Islet precursor cell (in vitro differentiated cells): ENCODE measurements at places on chromosomes 4 and X.

- DNase-seq, result peak; percentile 73
Observed at GRCh38 chr4:155759372-155760252, 791 bp downstream of the GUCY1B1 start.

DNA sequence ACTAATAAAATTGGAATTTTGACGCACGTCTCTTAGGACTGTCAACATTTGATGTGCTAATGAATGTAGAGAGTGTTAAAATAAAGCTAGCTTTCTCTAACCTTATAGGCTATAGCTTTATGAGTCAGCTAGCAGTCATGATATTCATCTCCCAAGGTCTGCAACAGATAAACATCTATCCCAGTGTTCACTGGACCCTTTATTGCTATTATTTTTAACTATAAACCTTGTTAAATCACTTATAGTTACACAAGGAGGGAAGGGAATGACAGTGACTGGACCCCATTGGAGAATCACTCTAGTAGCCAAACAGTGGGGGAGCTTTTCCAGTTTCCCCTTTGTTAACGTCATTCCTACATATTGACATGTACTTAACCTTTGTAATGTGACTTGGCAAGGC lies 67.9 kb upstream of the SHISA3 start:
- DNase-seq, result no peak

- peak; percentile 69 for DNase-seq
Observed at GRCh38 chr4:170025523-170026252, 507 bp downstream of the MFAP3L start.

DNA sequence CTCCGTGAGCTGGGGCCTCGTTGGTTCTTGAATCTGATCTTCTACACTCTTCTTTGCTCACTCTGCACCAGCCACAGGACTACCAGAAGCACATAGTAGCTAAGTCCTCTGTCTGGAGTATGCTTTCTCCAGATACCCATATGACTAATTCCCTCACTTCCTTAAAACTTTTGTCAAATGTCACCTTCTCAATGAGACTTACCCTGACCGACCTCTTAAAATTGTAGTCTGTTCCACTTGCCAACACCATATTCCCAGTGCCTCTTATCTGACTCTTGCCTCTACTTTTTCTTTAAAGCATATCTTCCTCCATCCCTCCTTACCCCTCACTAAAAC lies 10.0 kb downstream of the PARM1 start:
- no peak for DNase-seq

GRCh38 chr4:150906987-150907633 lies 108.0 kb downstream of the LRBA start:
- DNase-seq, result no peak

DNA sequence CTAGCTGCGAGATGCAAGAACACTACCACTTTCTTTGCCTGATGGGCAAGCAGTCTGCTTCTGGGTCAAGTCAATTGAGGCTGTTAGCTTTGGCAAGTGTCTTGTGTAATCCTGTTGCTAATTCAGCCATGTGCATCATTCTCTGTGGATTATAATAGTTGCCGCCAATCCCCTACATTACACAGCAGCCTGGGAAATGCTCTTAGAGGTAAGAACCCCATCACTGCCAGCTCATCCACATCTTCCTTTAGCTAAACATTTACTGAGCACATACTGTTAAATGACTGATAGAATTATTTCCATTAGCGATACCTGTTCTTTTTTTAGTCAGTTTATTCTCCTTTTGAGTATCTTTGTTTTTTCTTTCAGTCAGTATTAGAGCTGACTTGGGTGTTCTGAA lies 116.2 kb downstream of the CBR4 start:
- DNase-seq, result no peak

DNA sequence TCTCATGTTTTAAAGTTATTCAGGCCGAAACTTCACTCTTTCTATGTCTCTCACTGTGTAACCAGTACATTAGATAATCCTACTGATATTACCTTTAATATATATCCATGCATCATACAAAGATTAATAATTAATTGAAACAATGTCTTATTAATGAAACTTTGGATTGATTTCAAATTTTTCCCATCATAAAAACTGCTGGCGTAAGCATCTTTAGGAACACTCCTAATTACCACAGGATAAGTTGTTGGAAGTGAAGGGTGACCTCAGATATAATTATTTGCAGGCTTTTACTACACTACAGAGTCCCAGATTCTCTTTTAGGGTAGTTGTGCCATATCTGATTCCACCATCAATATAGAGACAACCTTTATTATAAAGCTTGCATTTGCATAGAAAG lies 181.3 kb upstream of the SFRP2 start:
- DNase-seq, result no peak

GRCh38 chrX:39705290-39705689 lies 392.5 kb downstream of the BCOR start:
- peak; percentile 71 for DNase-seq

DNA sequence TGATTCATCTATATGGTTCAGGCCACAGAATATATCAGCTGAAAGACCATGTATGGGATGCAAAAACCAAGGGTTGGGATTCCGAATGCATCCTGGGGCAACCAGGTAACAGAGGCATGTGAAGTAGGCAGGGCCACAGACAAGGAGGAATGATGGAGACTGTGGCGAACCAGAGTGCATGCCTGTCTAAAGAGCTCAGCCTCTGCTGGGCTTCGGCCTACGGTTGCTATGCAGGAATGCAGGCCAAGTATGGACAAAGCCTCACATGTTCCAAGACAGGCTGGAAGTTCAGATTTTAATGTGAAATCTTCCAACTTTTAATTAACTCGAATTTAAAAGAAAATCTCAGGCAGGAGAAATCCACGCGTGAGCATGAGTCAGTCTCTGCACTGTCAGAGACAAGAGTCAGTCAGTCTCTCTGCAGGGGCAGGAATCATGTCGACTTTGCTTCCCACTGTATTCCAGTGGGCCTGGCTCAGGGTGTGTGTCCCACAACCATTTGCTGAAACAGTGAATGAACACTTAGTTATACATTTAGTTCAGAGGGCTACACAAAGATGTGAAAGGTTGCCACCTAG lies 344.4 kb downstream of the UNC5C start:
- DNase-seq, result no peak

DNA sequence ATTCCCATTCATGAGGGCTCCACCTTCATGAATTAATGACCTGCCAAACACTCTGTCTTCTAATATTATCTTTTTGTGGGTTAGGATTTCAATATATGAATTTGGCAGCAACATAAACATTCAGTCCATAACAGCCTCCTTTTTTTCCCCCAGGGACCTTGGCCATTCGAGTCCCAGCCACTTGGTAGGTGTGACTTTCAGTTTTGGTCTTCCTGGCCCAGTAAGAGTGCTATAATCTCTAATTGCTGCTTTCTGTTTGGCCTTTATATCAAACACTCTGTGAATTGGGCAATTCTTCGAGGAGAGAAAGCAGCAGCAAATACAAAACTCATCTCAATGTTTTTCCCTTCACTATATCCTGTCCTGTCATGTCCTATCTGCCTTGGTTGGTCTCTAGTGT lies 12.4 kb upstream of the RADX start:
- DNase-seq, result no peak

DNA sequence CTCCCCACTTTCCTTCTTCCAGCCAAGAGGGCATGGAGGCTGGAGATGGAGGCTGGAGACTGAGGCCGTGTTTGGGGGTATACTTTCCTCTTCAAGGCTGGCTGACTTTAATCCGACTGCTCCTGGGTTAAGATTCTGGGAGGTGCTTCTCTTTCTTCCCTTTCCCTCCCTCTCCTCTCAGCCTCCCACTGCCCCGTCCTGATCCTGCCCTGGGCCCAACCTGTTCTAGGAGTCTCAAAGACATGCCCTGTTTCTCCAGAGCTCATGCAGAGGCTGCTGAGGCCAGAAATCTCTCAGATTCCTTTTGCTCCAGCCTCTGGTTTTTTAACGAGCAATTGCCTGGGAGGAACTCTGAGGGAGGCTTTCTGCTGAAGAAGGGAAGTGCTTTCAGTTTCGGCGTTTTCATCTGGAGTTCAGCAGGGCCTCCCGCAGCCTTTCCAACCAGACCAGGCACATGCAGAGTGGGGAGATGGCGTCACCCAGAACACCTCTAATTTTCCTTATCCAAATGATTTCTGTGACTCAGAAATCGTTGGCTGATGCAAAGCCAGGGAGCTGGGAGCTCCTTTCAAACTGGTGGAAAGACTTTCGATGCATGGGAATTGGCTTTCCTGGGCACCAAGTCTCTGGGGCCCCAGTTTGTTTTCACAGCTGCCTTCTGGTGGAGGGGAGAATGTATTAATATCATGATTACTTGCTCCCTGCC lies 34.5 kb upstream of the FAM9C start:
- DNase-seq, result peak; percentile 86

GRCh38 chrX:9515489-9515888 lies 50.6 kb downstream of the TBL1X start:
- no peak for DNase-seq

DNA sequence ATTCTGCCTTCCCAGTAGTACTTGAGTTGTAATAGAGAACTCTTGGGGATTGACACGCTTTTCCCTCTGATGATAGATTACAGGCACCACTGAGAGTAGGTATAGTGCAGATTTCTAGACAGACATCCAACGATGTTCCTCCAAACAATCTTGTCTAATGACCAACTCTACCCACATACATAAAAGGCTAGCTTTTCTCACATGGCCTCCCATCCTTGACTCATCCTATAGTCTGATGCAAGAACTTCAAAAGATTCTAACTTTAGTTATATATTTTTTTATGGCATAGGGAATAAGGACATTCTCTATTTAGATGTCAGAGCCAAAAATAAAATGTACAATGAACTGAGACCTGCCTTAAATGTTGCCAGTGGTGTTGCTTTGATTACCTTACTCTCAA lies 60.9 kb downstream of the GLRA2 start:
- no peak for DNase-seq

DNA sequence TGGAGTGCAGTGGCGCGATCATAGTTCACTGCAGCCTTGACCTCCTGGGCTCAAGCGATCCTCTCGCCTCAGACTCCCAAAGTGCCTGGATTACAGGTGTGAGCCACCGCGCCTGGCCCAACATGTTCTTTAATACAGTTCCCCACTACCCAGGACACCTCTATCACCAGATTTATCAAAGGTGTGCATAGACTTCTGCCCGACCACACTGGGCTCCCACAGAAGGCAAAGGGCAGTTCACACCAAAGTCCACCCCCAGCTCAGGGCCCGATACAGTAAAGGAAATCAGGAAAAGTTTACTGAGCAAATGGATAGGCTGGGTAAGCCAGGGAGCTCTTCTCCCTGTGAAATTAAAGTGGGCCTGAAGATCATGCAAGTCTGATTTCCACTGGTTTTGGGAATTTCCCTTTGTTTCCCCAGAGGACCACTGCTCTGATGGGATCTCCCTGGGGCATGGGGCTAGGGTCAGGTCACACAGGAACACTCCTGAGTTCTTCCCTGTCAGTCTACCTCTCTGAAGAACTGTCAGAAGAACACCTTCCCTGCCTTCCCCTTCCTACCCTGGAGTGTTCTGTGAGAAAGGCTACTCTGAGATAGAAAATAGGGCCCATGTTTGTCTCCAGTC lies 17.7 kb upstream of the PIM2 start:
- DNase-seq, result no peak

DNA sequence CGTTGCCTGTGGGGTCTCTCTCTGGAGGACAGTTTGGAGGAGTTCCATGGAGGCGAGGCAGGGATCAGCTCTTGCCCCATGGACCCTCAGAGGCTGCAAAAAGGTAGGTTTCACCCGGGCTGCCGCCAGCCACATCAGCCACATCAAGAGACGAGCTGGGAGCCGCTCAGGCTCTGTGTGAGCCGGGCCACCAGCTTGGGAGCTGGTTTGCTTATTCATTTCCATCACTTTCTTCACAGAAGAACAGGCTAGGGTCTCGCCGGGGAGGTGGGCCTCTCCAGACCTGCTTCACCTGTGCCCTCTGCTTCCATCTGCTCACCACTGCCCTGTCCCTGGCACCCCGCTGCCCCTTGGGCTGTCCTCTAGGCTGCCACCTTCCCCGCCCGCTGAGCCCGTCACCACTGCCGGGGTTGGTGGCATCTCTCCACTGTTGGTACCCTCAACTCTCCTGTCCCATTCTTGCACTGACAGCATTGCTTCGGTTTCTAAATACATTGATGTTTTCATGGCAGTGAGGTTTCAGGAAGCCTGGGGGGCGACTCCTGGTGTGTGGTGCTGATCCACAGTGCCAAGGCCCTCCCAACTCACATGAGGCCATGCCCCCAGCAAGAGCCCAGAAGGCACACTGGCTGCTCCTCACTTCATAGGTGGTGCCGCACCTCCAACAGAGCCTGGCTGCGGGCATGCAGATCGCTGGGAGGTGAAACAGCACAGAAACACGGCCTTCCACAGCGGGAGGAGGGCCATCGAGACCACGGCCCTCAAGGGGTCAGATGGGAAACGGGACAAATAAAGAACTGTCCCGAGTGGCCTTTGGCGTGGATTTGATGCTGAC lies 4.5 kb upstream of the TREX2 start:
- no peak for DNase-seq

GRCh38 chr4:156223985-156224384 lies 270.3 kb upstream of the CTSO start:
- no peak for DNase-seq

- no peak for DNase-seq
Observed at GRCh38 chr4:122689972-122690371, 42.5 kb upstream of the BBS12 start.

GRCh38 chr4:147288512-147288911 lies 192.4 kb upstream of the EDNRA start:
- DNase-seq, result no peak

GRCh38 chr4:118759481-118759880 lies 74.3 kb downstream of the METTL14 start:
- DNase-seq, result no peak

DNA sequence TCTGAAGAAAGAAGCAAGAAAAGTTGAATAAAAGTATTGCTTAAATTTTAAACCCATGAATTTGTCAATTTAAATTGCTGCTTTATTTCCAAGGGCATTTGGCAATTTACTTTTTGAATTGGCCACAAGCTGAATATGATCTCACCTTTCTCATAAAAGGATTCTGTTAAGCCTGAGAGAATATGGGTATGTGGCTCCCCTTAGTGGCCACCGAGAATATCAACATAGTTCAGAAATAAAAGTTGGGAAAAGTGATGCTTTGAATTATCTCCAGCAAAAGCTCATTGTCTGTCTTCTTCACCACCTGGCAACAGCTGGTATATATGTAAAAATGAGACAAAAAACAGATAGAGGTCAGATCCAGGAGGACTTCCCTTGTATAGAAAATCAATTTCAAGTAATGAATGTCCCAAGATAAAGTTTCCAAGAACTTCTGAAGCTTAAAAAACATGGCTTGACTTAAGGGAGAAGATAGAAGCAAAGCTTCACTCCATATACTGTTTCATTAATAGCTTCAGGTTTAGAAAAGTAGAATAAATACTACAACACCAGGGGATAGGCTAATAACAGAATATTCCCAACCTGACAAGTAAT lies 290.7 kb upstream of the FAM241A start:
- no peak for DNase-seq

GRCh38 chr4:175906384-175906783 lies 94.3 kb upstream of the GPM6A start:
- DNase-seq, result no peak

DNA sequence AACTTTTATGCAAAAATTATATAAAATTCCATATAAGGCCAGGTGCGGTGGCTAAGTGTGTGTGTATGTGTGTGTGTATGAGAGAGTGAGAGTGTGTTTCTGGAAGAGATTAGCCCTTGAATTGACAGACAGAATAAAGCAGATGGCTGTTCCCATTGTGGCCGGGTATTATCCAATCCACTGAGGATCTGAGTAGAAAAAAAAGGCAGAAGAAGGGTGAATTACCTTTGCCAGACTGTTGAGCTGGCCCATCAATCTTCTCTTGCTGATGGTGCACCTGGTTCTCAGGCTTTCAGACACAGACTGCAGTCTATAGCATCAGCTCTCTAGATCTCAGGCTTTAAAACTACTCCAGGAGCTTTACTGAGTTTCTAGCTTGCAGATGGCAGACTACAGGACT lies 92.2 kb upstream of the SLIT2 start:
- DNase-seq, result no peak

GRCh38 chr4:85703096-85703495 lies 228.1 kb downstream of the ARHGAP24 start:
- DNase-seq, result no peak
